ENCODE measurements at places on chromosomes 6 and 20.
A peak's percentile ranks its signal among the peaks of the same experiment; 100 is the strongest.

DNA sequence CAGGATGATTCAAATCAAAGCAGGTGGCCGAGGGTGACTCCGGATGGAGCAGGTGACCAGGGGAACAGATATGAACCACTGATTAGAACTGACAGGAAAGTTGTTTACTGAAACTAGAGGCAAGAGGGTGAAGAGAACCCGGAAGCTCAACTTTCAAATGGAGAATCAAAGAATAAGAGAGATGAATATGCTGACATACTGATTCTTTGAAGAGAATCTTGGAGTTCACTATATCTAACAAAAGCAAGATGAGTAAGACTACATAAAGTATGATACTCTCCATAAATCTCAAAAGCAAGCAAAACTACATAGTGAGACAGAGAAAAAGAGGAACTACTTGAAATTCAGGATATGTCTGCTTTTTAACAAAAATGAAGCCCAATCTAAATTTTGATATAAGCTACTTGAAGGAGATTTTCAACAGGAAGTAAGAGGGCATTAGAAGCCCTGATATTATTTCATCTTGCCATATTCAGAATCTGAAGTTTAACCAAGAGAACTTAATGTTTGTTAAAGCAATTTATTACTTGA is 4.0 kb upstream of the UBD start:
- DNase-seq, result no peak
- H3K36me3 ChIP-seq, result no peaks in the 10 kb centered on the region
- no peaks in the 10 kb centered on the region for H3K4me1 ChIP-seq
- no peak overlapping the region for H3K27ac ChIP-seq
- peaks cover 88% of the 10 kb centered on the region for H3K27me3 ChIP-seq
- no peak overlapping the region for H3K4me3 ChIP-seq

GRCh38 chr6:153758516-153758915 is 280.5 kb upstream of the OPRM1 start:
- no peaks in the 10 kb centered on the region for H3K27me3 ChIP-seq
- no peaks in the 10 kb centered on the region for H3K4me1 ChIP-seq
- no peaks in the 10 kb centered on the region for H3K36me3 ChIP-seq
- no peak overlapping the region for H3K4me3 ChIP-seq
- no peak overlapping the region for H3K27ac ChIP-seq

- no peaks in the 10 kb centered on the region for H3K4me1 ChIP-seq
- H3K36me3 ChIP-seq, result no peaks in the 10 kb centered on the region
- H3K27ac ChIP-seq, result no peak overlapping the region
- no peak for DNase-seq
These were observed 9.4 kb upstream of the COMMD7 start for GRCh38 chr20:32752458-32753250.

DNA sequence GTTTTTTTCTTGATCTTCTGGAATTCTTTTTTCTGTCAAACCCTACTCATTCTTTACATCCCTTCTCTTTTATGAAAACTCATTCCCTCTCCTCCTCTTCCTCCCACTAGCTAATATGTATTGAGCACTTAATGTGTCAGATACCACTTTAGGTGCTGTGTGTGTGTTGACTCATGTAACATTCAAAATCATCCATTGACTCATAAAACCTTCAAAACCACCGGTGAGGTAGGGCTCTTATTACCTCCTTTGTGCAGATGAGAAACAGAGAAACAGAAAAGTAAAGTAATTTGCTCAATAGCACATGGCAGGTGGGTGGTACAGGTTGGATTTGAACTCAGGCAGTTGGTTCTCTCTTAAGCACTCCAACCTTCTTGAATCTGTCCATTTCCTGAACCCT is 136.3 kb upstream of the NEDD9 start:
- no peak overlapping the region for H3K4me3 ChIP-seq
- DNase-seq, result no peak
- peaks cover 58% of the 10 kb centered on the region for H3K4me1 ChIP-seq
- H3K27me3 ChIP-seq, result no peaks in the 10 kb centered on the region
- peak overlapping the region; percentile 88 for H3K27ac ChIP-seq

- H3K27ac ChIP-seq, result no peak overlapping the region
- H3K36me3 ChIP-seq, result no peaks in the 10 kb centered on the region
- H3K27me3 ChIP-seq, result no peaks in the 10 kb centered on the region
- DNase-seq, result no peak
These were observed 627.5 kb downstream of the PRKN start for GRCh38 chr6:162100096-162100495.

GRCh38 chr6:134425513-134425912 is 107.6 kb upstream of the SGK1 start:
- no peak for DNase-seq
- H3K4me3 ChIP-seq, result no peak overlapping the region
- H3K27me3 ChIP-seq, result no peaks in the 10 kb centered on the region
- no peaks in the 10 kb centered on the region for H3K4me1 ChIP-seq

DNA sequence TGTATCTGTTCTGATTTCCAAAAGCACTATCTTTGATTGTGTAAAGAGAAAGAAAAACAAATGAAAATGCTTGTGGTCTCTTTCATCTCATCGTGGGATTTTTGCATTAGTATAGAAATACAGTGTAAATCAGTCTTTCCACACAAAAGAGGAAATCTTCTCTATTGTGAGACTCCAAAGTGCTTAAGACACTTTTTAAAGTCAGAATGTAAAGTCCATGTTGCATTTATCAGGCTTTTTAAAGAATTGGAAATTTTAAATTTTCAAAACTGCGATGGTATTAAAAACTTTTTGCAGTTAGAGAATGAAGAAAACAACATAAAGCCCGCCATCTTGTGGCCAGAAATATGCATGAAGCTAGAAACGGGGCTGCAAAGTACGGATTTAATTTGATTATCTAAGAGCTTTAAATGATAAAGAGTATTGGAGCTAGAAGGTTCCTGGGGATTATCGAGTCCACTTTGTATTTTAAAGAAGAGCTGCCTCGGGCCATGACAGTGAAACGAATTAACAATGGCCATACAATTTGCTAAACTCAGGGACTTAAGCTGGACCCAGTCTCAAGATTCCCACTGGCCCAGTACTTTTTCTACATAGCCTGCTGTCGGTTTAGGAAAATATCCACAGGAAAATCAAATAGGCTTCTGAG is 339.6 kb downstream of the ARHGAP18 start:
- DNase-seq, result peak; percentile 18
- no peaks in the 10 kb centered on the region for H3K27me3 ChIP-seq
- H3K4me3 ChIP-seq, result peak overlapping the region; percentile 24
- H3K27ac ChIP-seq, result peak overlapping the region; percentile 74

DNA sequence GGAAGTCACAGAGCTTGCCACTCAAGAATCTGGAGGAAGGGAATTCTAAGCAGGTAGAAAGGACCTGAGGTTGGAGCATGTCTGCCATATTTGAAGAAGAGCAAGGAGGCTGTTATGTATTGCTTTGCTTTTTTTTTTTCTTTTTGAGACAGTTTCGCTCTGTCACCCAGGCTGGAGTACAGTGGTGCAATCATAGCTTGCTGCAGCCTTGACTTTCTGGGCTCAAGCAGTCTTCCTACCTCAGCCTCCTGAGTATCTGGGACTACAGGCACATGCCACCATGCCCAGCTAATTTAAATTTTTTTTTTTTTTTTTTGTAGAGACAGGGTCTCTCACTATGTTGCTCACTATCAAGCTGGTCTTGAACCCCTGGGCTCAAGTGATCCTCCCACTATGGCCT is 40.8 kb downstream of the ORC3 start:
- H3K4me1 ChIP-seq, result peaks cover 5% of the 10 kb centered on the region
- no peak for DNase-seq
- no peaks in the 10 kb centered on the region for H3K27me3 ChIP-seq
- peaks cover 20% of the 10 kb centered on the region for H3K36me3 ChIP-seq
- no peak overlapping the region for H3K27ac ChIP-seq

DNA sequence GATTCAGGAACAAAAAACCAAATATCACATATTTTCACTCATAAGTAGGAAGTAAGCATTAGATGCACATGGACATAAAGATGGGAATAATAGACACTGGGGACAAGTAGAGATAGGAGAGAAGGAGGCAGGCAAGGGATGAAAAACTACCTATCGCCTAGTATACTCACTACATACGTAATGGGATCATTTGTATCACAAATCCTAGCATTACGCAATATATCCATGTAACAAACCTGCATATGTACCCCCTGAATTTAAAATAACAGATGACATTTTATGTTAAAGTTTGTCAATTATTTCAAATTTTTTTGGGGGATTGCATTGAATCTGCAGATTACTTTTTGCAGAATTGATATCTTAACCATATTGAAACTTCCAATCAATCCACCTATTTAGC is 660.5 kb upstream of the MAN1A1 start:
- H3K4me1 ChIP-seq, result no peaks in the 10 kb centered on the region
- H3K36me3 ChIP-seq, result no peaks in the 10 kb centered on the region
- no peaks in the 10 kb centered on the region for H3K27me3 ChIP-seq
- DNase-seq, result no peak
- H3K4me3 ChIP-seq, result no peak overlapping the region
- no peak overlapping the region for H3K27ac ChIP-seq

DNA sequence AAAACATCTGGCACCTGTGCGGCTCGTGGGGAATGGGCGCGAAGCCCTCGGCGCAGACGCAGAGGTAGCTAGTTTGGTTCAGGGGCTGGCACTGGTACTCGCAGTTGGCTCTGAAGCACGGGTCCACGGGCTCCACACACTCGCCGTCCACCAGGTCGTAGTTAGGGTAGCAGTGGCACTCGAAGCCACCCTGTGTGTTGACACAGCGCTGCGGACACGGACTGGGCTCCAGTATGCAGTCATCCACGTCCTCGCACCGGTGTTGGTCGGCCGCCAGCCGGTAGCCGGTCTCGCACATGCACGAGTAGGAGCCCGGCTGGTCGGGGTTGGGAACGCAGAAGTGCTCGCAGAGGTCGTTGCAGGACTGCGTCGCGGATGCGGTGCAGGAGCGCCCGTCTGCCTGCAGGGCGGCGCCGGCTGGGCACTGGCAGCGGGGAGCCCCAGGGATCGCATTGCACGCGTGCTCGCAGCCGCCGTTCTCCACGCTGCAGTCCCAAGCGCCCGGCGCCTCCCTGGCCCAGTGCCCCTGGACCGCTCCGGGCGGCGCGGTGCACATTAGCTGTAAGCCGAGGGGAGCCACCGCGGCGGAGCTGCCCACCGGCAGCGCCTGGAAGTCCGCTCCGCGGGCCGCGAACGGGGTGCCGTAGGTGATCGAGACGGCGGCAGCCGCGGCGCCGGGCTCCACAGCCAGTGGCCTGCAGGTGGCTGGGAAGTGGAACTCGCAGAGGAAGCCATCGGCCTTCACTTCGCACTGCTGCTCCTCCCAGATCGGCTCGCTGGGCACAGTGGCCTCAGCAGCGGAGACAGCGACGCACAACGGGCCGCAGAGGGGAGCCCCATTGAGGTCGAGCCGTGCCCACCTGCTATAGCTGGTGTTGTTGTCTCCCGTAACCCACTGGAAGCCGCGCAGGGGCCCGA is 930 bp downstream of the THBD start:
- peaks cover 73% of the 10 kb centered on the region for H3K4me1 ChIP-seq
- peak overlapping the region; percentile 80 for H3K4me3 ChIP-seq

GRCh38 chr20:49610691-49611538 is 43.0 kb upstream of the PTGIS start:
- peak overlapping the region; percentile 81 for H3K27ac ChIP-seq
- H3K27me3 ChIP-seq, result peaks cover 12% of the 10 kb centered on the region
- DNase-seq, result peak; percentile 75
- H3K4me1 ChIP-seq, result peaks cover 34% of the 10 kb centered on the region
- peak overlapping the region; percentile 43 for H3K4me3 ChIP-seq
- H3K36me3 ChIP-seq, result no peaks in the 10 kb centered on the region

DNA sequence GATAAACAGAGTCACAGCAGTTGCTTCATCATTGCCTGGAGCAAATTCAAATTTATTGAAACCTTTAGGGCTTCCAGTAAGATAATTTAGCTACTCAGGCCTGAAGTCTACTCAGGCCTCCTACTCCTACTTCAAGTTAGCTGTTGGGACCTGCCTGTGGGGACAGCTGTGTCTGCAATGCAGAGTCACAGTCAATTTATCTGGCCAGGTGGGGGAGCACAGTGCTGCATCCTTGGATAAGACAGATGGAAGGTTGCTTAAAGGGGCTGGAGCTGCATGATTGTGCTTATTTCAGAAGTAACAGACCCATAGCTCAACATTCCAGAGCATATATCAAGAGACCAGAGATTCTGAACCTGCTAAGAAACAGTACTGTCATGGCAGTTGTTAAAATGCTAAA is 932.1 kb downstream of the QKI start:
- H3K4me1 ChIP-seq, result peaks cover 16% of the 10 kb centered on the region
- H3K27me3 ChIP-seq, result no peaks in the 10 kb centered on the region
- H3K4me3 ChIP-seq, result no peak overlapping the region
- no peaks in the 10 kb centered on the region for H3K36me3 ChIP-seq

DNA sequence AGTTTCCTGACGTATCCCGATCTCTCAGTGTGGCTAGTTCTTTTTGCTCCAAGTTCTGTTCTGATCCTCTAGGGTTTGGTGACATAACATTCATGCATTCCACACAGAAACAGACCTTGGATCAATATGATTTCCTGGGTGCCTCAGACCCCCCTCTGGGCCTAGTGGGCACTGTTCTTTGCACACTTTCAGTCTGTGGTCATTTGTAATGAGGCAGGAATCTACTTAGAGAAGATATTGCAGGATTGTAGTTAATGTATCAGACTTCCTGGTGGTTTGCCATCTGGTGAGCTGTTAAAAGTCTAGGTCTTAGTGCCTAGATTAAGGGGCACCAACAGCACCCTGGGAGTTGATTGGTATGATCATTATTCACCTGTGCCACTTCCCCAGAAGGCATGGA is 7.5 kb downstream of the BEND6 start:
- no peak overlapping the region for H3K27ac ChIP-seq
- H3K27me3 ChIP-seq, result peaks cover 4% of the 10 kb centered on the region
- no peaks in the 10 kb centered on the region for H3K36me3 ChIP-seq
- H3K4me1 ChIP-seq, result no peaks in the 10 kb centered on the region

GRCh38 chr6:75155631-75156030 is 50.2 kb downstream of the COL12A1 start:
- DNase-seq, result no peak
- no peaks in the 10 kb centered on the region for H3K4me1 ChIP-seq
- no peak overlapping the region for H3K27ac ChIP-seq
- no peak overlapping the region for H3K4me3 ChIP-seq

- H3K4me3 ChIP-seq, result no peak overlapping the region
- DNase-seq, result no peak
- H3K36me3 ChIP-seq, result no peaks in the 10 kb centered on the region
These were observed 242.1 kb downstream of the SOD2 start for GRCh38 chr6:159450815-159451465.

- H3K27ac ChIP-seq, result no peak overlapping the region
- H3K4me3 ChIP-seq, result no peak overlapping the region
- DNase-seq, result no peak
- H3K4me1 ChIP-seq, result peaks cover 20% of the 10 kb centered on the region
These were observed 113.8 kb downstream of the ARMC2 start for GRCh38 chr6:108961985-108962384.

GRCh38 chr6:50778696-50779095 is 40.0 kb upstream of the TFAP2B start:
- no peak for DNase-seq
- H3K36me3 ChIP-seq, result no peaks in the 10 kb centered on the region
- no peaks in the 10 kb centered on the region for H3K4me1 ChIP-seq

DNA sequence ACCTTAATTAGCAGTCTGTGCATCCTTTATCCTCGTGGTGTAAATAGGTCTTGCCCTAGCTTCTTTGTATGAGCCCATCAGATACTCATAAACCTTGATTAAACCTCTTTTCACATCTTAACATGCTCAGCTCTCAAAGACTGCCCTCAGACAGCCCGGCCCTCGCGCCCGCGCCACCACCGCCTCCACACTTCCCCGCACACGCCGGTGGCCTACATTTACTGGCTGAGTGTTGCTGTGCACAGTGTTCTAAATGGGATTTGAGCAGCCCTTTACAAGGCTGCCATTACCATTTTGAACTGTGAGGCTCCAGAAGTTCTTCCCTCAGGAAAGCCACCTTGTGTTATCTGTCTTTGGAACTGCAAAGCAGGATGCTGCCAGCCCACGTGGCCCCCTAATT is 63.0 kb upstream of the INSM1 start:
- H3K36me3 ChIP-seq, result no peaks in the 10 kb centered on the region
- H3K4me3 ChIP-seq, result no peak overlapping the region
- no peak for DNase-seq
- H3K4me1 ChIP-seq, result no peaks in the 10 kb centered on the region

Data from left ventricle myocardium inferior (tissue), 1 donor.